SW 1271 (cell line): ENCODE measurements at places on chromosomes 7 and 10.

- DNase-seq, result no peak
These were observed at the start of gene UPK3B for GRCh38 chr7:76509931-76510877. TSS of gene UPK3B (plus strand) at chr7:76510552. CDS start at chr7:76510653, 101 bp downstream.

DNA sequence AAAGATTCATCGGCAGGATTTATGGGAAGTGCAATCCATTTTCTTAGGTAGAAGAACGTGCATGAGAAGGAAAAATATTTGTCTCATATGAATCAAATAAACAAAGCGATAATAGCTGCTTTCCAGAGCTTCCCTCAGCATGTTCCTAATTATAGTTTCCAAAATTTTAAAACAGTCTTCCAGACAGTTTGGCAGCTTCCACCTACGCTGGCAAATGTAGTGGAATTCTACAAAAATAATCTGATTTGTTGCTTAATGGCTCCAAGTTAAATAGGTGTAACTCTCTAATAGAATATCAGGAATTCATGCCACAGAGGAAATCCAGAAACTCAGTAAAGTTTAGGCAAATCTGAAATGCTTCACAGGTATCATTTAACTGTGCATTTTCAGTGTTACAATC lies 23.3 kb upstream of the AGBL3 start:
- DNase-seq, result no peak

DNA sequence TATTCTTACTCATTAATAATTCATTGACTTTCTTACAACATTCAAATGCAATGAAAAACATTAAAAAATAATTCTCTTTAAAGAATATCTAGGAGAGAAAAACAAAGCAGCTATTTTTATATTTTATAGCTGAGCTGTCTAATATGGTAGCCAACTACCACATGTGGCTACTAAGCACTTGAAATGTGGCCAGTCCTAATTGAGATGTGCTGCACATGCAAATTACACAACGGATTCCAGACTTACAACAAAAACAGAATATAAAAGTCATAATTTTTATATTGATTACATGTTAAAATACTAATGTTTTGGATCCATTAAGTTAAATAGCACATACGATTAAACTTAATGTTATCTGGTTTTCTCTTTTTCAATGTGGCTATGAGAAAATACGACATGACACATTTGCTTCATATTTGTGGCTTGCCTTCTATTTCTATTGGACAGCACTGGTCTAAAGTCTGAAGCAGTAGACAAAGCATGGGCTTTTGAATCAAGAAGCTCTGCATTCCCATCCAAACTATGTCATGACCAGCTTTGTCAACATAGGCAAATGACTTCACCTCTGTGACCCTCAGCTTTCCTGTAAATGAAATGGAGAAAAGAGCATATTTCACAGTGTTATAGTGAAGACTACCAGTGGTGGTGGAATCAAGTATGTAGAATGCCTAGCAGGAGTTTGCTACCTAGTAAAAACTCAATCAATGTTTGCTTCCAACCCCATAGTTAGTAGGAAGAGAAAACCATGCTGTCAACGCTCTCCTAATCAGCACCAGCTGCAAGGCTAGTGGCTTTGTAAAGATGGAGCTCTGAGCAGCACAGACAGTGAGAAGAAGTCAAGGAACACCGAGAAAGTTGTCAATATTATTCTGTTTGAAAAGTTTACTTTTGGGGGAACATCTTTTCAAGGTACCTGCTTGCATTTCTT lies 37.1 kb upstream of the GDF10 start:
- DNase-seq, result no peak

DNA sequence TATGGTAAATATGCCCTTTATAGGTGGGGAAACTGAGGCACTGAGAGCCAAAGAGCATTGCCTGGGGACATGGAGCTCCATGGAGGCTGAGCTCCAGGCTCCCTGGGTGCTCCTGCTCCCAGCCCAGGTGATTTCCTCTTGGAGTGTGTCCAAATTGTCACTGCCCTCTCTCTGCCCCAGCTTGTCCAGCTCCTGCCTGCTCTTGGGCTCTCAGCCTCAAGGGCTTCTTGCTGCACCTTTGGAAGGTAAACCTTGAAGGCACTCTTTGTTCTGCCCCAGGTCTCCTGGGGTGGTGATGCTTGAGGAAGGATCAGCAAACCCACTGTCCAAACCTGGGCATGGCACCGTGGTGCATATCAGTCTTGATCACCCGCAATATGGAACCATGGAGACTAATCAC lies 166.1 kb downstream of the RPS24 start:
- no peak for DNase-seq

DNA sequence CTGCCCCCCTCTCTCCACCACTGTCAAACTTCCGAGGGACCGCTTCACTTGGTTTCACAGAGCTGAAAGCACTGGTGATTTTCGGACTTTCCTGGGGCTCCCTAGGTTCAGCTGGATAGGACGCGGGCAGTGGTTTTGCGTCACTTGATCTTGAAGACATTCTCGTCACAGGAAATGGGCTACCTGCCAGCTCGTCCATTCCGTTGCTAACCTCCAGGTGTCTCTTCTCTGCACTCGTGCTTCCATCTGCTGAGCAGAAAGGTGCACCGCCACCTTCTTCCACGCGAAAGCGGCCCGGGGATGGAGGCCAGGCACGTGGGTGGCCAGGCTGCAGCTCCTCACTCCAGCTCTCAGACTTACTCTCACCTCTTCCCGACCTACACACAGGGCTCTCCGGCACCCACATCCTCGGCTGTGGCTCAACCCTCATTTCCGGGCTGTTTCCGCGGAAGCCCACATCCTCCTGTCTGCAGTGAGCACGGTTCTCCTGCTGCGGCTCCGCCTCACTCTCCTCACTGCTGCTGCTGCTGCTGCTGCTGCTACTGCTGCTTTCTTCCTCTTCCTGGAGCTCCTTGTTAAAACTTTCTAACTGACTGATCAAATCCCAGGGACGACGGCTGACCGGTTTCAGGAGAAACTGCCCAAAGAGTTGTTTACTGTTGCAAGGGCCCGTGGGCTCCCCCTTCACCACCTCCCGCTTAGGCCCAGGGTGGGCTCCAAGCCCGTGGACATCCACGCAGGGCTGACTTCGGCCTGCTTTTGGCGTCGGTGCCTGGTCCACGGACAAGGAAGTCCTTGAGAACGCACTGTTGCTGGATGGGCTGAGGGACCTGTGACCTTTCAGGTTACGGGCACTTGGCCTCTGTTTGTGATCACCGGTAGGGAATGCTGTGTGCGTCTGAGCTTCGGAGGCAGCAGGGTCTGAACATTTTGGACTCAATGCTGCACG lies 32.1 kb downstream of the JCAD start:
- DNase-seq, result no peak
